ENCODE measurements at places on chromosomes 2 and 18.

DNA sequence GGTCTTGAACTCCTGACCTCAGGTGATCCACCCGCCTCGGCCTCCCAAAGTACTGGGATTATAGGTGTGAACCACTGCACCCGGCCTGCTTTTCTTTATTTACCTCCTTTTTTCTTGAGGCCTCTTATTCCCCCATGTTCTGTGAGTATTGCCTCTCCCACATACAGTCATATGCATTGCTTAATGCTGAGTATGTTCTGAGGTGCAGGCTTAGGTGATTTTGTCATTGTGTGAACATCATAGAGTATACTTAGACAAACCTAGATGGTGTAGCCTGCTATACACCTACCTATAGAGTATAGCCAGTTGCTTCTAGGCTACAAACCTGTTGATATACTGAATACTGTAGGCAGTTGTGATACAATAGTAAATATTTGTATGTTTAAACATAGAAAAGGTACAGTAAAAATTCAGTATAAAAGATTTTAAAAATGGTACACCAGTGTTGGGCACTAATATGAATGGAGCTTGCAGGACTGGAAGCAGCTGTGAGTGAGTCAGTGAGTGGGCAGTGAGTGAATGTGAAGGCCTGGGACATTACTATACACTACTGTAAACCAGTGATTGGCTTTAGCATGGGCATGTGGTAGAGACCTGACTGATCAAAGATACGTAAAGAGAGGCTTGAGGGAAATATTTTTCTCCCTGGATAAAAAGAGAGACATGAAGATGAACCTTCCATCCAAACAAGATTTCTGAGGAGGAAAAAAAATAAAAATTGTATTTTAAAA, 17.6 kb downstream of the SLC39A10 start:
- no peak for DNase-seq

- no peak for DNase-seq
Measured at GRCh38 chr2:63862806-63863205, 21.1 kb downstream of the UGP2 start.

DNA sequence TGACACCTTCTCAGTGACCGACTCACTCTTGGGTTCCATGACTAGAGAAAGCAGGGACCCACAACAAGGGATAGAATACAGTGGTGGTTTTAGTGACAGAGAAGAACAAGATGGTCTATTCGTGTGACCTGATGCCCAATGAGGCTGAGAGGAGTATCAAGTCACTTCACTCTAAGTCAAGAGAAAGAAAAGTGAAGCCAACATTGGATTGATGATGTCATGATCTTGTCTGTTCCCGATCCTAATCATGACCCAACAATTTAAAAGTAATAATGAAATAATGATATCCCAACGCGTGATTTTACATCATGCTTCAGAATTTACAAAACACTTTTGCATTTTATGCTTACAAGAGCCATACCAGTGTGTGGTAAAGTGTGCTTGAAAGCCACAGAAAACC, 155.6 kb upstream of the POU3F3 start:
- DNase-seq = no peak

GRCh38 chr18:64244571-64244970, 95.7 kb upstream of the LINC00305 start:
- DNase-seq = no peak

DNA sequence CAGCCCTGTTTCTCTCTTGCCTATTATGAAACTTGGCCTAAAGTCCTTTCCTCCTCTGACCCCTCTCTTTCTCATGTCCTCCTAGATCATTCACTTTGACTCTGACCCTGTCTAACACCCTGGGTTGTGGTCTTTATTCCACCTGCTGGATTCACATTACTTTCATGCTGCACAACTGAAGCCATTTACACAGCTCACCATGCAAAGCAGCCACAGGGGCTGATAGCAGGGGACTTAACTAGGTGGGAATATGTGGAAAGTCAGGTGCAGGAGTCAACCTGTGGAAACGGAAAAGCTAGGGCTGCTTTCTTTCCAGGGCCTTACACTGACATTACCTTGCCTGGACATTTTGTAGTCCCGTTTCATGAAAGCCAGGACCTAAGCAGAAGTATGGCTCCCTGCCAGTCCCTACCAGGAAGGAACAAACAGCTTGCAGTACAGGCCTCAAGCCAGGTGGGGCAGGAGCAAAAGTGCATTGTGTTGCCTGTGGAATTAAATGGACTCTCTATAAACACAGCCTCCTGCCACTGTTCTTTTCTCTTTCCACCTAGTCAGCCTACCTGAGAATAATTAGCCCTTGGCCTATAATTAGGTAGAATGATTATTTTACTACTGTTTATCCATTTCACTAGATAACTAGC, 11.8 kb downstream of the MAPRE3 start:
- DNase-seq = no peak

- DNase-seq = no peak
Measured at GRCh38 chr2:29700560-29700959, 220.8 kb downstream of the ALK start.

DNA sequence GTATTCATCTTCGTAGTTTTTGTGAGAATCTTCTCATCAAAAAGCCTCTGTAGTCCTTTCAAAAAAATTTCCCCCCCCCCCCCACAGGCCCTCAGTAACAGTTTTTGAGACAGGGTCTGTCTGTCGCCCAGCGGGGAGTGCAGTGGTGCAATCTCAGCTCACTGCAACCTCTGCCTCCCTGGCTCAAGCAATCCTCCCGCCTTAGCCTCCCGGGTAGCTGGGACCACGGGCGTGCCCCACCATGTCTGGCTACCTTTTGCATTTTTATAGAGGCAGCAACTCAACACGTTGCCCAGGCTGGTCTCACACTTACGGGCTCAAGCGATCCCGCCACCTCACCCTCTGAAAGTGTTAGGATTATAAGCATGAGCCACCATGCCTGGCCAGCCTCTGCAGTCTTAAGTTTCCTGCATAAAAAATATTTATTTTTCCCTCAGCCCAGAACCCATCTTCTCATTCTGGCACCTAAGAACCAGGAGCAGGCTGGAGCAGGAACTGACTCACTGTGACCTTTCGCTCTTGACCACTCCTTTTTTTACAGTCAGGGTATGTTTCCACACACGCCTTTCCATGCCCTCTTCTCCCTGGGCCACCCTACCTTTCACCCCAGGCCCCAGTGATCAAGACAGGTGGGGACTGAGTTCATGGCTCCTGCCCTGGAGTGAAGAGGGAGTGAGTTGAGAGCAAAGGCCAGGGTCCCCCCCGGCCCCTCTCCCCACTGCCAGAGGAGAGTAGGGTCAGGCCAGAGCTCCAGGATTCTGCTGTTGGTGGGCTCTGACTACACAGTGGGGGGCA, 32.5 kb upstream of the NT5DC4 start:
- no peak for DNase-seq

GRCh38 chr2:144215701-144216675, 303.9 kb downstream of the ZEB2 start:
- DNase-seq = no peak

DNA sequence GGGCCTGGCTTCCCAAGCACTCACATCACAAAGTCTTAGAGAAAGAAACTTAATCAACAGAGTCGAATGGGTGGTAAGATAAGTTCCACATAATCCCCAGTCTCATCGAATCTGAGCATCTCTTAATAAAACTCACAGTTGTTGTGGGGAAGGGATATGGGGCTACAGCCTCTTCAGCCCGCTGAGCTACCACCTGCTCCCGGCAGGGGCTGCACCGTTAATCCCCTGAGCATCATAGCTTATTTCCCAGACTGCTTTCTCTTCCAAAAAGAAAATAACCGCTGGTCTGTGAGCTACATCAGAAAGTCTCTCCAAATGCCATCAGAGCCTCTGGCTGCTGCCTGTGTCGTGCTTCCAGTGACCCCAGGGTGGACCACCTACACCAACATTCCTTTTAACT, 139.4 kb upstream of the CELF4 start:
- no peak for DNase-seq

DNA sequence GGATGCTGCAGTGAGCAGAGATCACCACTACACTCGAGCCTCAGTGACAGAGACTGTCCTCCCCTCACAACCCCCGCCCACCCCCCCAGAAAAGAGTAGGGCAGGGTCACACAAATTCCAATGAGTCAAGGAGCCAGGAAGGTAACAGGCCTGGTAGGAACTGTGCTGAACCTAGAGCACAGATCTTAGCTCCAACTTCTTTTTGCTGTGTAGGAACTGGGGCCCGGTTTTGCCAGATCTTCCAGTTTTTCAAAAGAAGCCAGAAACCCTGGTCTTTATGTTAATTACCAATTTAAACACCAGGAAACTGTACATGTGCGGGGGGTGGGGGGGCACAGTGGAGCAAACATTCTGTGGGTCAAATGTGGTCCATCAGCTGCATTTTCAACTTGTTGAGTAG, 71.0 kb downstream of the PRPF40A start:
- DNase-seq = no peak

DNA sequence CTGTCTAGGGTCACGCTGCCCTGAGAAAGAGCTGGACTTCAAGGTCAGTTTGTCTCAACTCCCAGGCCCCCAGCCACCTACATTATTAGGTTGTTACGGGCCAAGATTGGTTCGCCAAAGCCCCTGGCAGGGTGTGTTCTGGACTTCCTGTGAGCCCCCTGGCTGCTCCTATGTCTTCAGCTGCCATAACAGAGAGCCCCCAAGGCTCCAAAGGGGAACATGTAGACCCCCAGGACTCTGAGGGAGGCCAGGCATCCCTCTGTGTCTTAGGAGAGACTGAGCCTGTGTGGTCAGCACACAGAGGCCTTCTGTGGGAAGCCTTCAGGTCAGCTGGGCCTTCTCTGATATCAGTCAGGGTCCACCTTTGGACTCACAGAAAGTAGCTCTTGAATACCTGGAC, 58.3 kb downstream of the INHBB start:
- no peak for DNase-seq

DNA sequence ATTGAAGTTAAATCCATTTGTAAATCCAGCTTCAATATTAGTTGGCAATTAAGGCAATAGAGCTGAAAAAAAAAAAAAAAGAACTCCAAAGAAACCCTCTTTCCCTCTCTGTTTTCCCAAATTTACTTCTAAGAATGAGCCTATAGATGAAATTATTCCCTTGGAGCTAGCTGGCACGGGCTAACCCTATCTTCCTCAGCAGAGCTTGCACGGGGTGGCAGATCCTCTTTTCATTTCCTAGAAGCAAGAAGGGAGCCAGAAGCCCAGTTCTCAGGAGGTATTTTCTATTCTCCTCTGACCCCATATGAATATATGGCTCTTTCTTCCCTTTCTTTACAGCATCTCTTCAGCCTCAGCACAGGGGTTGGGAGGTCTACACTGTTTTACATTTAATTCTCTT, 426.0 kb downstream of the TGIF1 start:
- DNase-seq = no peak

- no peak for DNase-seq
Measured at GRCh38 chr2:199452260-199452990, 5.3 kb downstream of the SATB2 start.

DNA sequence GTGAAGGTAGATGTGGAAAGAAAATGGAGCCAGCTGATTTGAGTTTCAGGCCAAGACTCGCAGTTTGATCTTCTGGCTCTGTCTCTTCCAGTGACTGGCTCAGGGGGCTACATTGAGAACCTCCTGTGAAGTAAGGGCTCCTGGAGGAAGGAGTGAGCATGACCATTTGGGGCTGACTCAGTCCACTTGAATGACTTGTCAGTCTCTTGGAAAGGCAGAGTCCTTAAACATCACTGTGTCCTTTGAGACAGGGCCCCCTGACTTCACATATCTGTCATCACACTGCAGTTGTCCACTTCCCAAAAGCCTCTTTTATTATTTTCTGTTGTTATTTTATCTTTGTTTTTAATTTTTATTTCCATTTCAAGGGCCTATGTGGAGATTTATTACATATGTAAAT, 204.6 kb upstream of the APCDD1 start:
- no peak for DNase-seq

DNA sequence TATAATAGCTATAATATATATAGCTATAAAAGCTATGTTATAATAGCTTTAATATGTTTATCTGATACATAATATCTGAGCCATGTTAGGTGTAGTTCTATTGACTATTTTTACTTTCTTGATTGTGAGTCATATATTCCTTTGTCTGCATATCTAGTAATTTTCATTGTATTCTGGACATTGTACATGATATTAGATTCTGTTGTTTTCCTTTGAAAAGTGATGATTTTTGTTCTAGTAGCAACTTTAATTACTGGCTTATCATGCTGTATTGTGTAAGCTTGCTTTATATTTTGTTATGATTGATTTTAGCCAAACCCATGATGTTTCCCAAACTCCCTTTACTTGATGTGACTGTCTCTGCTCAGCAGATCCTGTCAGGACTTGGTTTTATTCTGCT, 125.7 kb upstream of the TCF4 start:
- no peak for DNase-seq

DNA sequence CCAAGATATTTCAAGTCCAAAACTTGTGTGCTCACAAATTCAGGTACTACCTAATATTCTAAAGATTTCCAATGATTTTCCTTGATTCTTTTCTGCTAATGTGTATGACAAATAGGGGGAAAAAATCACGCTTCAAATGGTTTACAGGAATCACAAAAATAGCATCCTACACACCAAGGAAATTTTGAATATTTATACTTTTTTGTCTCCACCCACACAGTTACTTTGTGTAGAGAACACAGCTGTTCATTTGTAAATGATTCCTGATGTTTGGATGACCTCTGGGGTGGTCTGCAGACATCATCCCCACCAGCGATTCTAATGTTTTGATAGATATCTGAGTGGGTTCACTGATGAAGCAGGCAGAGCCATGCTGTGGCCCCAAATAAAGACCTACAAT, 260.6 kb upstream of the NCKAP5 start:
- no peak for DNase-seq

DNA sequence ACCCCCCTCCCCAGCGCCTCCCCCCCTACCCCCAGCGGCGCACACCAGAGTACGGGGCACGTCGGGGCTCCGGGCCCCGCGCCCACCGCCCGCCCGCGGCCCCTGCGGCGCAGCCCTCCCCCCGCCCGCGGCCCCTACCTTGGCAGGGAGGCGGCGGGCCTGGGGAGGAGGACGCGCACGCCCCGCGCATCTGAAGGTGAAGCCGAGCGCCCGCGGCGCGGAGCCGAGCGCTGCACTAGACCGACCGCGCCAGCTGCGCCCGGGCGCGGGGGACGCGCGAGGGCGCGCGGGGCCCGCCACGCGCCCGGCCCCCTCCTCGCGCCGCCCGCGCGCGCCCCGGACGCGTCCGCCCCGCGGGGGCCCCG, at the start of gene ZNF516:
Gene ZNF516, minus strand, starts transcription at position 237 of the 365 bp plus-strand sequence. CDS start 52,188 bp downstream, outside the sequence.
- no peak for DNase-seq

GRCh38 chr2:216601632-216602409, 31.4 kb upstream of the IGFBP2 start:
- DNase-seq = no peak

GRCh38 chr2:28591711-28592335, 96.0 kb downstream of the PLB1 start:
- DNase-seq = no peak

Data from D721Med (cell line).